ENCODE measurements at places on chromosomes 11 and 22. TPM values are rescaled to one million over a fixed set of nuclear protein-coding genes. Genes with fewer than 3 reads are reported as not detected.

Gene PRODH
- total RNA-seq, result 0.35 TPM

Gene CATSPER1
- total RNA-seq, result 0.33 TPM

Gene LIF
- total RNA-seq, result 94.8 TPM

Gene MMP3
- total RNA-seq, result not detected

Gene CDC42BPG
- 0.70 TPM for total RNA-seq

Gene GTPBP1
- total RNA-seq, result 114 TPM

Gene KREMEN1
- total RNA-seq, result not detected

Gene SORL1
- total RNA-seq, result 115 TPM

Gene MYOD1
- total RNA-seq, result not detected

Gene KRTAP5-11
- not detected for total RNA-seq

Gene MS4A15
- not detected for total RNA-seq

Gene ALX4
- total RNA-seq, result not detected

Gene UVRAG
- total RNA-seq, result 18.2 TPM

Gene C11orf52
- not detected for total RNA-seq

Gene SLC16A8
- not detected for total RNA-seq

Gene RNF121
- 25.7 TPM for total RNA-seq

Gene CTSW
- total RNA-seq, result 75.9 TPM

Gene CHORDC1
- 50.7 TPM for total RNA-seq

Gene MRGPRE
- not detected for total RNA-seq

Gene MYBPC3
- total RNA-seq, result not detected

Gene COMT
- total RNA-seq, result 78.7 TPM

Gene OR4S2
- total RNA-seq, result not detected
